ENCODE measurements at places on chromosomes 4 and X.

GRCh38 chrX:73563738-73564068 lies 706 bp downstream of the CHIC1 start:
- no peaks in the 10 kb centered on the region for H3K36me3 ChIP-seq
- peaks cover 10% of the 10 kb centered on the region for H3K4me1 ChIP-seq
- DNase-seq = no peak
- H3K27me3 ChIP-seq = no peaks in the 10 kb centered on the region
- peak overlapping the region; percentile 62 for H3K4me3 ChIP-seq
- peak overlapping the region; percentile 73 for H3K27ac ChIP-seq

GRCh38 chr4:8188085-8188484 lies 11.0 kb upstream of the SH3TC1 start:
- H3K27ac ChIP-seq = no peak overlapping the region
- DNase-seq = no peak
- no peaks in the 10 kb centered on the region for H3K36me3 ChIP-seq
- H3K4me1 ChIP-seq = peaks cover 18% of the 10 kb centered on the region
- no peak overlapping the region for H3K4me3 ChIP-seq

GRCh38 chr4:15341733-15342300 lies 86.0 kb upstream of the C1QTNF7 start:
- H3K4me3 ChIP-seq = no peak overlapping the region
- DNase-seq = no peak
- H3K4me1 ChIP-seq = no peaks in the 10 kb centered on the region
- H3K27me3 ChIP-seq = no peaks in the 10 kb centered on the region
- no peaks in the 10 kb centered on the region for H3K36me3 ChIP-seq

DNA sequence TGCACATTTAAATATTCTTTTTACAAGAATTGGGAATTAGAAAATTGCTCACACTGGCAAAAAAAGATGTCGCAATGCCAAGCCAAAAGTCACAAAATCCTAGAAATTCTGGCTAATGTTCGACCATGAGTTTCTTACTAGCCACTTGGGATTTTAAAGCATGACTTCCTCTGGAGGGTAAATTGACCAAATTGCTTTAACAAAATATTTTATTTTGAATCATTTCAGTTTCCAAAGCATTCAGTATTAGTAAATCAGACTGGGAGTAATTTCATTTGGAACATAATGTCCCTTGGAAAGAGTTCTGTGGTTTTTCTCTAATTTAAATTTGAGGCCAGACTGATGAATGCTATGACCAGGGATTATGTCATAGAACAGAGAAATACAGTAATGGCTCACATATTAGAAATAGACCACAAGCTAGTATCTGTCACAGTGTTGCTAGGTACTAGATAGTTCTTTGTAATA lies 7.6 kb upstream of the CXCL5 start:
- H3K27me3 ChIP-seq = no peaks in the 10 kb centered on the region
- no peak overlapping the region for H3K4me3 ChIP-seq
- DNase-seq = no peak
- H3K27ac ChIP-seq = peak overlapping the region; percentile 10
- H3K4me1 ChIP-seq = no peaks in the 10 kb centered on the region

DNA sequence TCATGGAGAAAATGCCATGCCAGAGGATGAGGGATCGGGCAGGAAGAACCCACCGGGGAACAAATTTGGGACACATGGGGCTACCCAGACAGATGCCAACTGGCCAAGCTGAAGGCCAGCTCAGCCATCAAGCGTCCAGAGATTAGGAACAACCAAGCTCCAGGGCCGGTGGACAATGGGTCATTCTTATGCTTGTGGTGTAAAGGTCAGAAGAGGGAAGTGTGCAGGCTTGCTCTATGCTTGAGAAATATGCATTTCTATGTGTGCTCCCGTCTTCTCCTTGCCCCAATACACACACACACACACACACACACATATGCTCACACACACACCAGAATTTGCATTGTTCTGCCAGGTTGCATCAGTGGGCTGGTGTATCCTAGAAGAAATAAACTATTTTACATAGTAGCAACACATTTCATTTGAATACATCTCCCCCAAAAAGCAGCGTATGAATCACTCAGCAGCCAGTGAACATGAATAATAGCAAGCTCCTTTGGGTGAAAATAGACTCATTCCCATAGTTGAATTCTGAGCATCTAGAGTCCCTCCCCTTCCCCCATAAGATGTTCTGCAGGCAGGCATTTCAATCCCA lies 201.9 kb upstream of the PPARGC1A start:
- no peaks in the 10 kb centered on the region for H3K4me1 ChIP-seq
- H3K27ac ChIP-seq = no peak overlapping the region
- H3K4me3 ChIP-seq = no peak overlapping the region
- DNase-seq = no peak
- no peaks in the 10 kb centered on the region for H3K36me3 ChIP-seq
